Amygdala (tissue), 56 donors: ENCODE measurements at places on chromosomes 3 and 15.

- DNase-seq = no peak
Observed at GRCh38 chr3:172651936-172652625, 58.8 kb downstream of the NCEH1 start.

GRCh38 chr15:23439513-23439912, 7.5 kb downstream of the GOLGA6L2 start:
- no peak for DNase-seq

GRCh38 chr3:124812291-124813265, 74.6 kb downstream of the ITGB5 start:
- no peak for DNase-seq

GRCh38 chr15:75669191-75669878, 21.6 kb downstream of the SNX33 start:
- no peak for DNase-seq

DNA sequence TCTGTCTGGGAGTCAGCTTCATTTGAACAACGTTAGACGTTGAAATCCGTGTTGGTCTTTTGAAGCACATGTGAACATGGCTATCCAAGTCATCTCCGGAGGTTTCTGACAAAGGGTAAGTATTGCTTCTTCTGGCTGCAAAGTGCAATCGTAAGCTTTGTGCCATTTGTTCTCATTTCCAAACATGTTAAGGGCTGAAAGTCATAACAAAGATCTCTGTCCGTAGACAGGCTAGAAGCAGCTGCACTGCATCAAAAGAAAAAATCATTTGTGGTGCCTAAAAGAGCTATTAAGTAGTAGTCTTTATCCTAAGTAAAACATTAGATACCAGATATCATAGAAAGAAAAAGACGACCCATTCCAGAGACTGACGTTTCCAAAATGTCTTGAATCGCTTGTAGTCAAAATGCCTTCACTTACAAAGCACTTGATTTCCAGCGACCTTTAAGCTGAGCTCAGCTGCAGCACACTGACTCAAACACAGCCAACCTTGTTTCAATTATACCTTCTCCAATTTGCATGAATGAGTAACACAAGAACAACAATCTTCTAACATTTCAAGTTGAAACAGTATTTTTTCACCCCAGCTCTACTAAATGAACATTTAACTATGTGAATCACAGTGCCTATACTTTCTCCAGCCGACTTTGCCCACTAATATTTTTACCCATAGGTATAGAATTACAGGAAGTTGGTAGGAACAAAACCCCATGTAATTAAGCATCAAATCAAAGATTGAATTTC, 76.6 kb downstream of the NEDD4 start:
- DNase-seq = no peak

DNA sequence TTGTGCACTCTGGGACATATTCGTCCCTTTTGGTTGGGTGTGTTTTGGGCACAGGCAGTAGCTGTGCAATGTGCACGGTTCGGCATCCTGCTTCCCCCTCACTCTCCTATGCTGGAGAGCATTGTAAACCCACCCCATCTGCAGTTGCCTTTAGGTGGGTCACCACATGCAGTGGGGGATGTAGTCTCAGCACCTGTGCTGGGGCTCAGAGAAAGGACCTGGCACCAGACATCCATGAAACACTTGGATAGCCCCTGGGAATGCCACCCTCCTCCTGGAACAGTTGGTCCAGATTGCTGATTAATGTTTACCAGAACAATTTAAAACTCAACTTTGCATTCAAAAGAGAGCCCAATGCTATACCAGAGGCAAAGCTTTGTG, 123.9 kb upstream of the MEF2A start:
- no peak for DNase-seq

- DNase-seq = no peak
Observed at GRCh38 chr15:72585476-72586058, 68.9 kb upstream of the GOLGA6B start.

- DNase-seq = no peak
Observed at GRCh38 chr15:96538491-96538890, 208.0 kb downstream of the NR2F2 start.

- DNase-seq = no peak
Observed at GRCh38 chr3:136819731-136820679, 1.1 kb downstream of the SLC35G2 start.

DNA sequence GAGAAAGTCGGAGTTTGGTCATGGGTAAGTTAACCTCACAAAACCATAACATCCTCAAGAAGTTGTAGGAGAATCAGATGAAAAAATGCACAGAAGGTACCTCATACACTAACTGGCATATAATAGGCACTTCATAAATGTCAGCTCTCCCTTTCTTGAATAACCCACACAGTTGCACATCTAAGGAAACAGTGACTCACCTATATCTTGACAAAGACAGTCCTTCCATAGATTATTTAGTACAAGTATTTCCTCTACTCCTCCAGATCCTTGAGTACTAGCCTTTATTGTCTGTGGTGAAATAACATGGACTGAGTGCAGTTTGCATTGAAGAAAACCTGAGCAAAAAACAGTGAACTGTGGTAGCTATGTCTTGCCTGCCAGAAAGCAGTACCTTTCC, 46.6 kb downstream of the MAGI1 start:
- no peak for DNase-seq

DNA sequence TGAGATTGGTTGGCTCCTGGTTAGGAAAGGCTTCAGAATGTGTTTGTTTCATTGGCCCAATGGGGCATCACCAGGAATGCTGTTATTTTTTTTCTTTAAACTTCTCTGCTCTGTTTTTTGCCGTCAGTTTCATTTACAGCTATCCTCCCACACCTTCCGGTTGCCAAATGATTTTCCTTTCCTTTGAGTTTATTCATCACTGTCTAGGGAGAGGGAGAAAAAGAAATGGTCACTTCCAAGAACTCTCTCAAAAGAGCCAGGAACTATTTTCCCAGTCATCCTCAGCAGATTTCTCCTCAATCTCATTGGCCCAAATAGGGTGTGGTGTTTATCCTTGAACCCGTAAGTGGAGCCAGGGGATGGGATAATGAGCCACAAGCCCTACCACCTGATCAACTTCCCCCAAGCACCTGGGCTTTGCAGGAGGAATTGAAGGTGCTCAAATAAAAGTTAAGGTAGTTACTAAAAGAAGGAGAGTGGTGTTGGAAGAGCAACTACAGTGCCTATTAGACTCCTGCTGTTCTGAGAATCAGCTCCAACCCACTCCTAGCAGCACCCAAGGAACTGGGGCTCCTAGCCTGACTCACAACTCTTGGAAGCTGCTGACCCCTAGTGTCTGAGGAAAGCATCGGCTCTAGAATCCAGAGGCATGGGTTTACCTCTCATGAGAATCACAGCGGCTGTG, 183.8 kb upstream of the IL12A start:
- peak; percentile 40 for DNase-seq

- DNase-seq = no peak
Observed at GRCh38 chr3:8563597-8563996, 62.0 kb downstream of the LMCD1 start.

DNA sequence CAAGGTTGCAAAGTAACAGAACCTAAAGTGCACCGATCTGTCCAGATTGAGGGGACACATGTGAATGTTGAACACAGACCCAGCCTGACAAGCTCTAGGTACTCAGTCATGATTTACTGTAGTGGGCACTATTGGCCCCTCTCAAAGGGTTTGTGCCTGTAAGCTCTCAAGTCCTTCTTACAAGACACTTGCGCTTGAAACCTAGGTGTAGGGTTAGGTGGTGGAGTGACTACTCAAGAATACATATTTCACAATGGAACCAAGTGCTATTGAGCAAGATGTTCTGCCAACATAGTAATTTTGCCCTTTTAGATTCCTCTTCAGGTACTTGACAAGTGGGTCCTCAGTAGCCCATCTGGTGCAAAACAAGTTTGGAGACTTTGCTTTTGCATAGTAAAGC, 169.9 kb downstream of the AKAP13 start:
- no peak for DNase-seq

GRCh38 chr15:31442699-31443111, 116.1 kb downstream of the KLF13 start:
- DNase-seq = no peak

DNA sequence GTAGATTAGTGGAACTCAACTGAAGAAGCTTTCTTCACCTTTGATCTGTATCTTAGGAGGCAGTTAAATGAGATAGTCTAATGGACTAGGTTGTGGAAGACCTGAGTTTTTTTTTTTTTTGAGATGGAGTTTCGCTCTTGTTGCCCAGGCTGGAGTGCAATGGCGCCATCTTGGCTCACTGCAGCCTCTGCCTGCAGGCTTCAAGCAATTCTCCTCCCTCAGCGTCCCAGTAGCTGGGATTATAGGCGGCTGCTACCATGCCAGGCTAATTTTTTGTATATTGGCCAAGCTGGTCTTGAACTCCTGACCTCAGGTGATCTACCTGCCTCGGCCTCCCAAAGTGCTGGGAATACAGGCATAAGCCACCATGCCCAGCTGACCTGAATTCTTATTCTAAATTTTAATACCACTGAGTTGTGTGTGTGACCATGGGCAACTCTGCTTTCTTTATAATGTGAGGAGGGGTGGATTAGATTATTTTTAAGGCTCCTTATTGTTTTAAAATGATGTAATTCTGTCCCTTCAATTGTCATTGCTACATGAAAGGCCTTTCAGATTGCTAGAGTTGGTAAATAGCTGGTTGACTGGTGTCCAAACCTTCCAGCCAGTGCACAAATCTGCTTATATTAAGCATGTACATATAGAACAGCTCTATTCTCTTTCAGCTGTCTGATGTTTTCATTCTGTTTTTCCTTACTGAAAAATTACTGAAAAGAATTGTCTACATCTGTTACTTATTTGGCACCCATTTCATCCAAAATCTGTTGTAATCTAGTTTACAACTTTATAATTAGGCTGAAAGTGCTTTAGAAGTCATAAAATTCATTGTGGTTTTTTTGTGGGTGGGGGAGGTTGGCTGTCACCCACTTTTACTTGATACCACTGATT, 2.3 kb downstream of the LNP1 start:
- no peak for DNase-seq

GRCh38 chr3:188365988-188366698, 212.2 kb downstream of the LPP start:
- DNase-seq = no peak

- no peak for DNase-seq
Observed at GRCh38 chr15:25652704-25653103, 210.4 kb downstream of the ATP10A start.

DNA sequence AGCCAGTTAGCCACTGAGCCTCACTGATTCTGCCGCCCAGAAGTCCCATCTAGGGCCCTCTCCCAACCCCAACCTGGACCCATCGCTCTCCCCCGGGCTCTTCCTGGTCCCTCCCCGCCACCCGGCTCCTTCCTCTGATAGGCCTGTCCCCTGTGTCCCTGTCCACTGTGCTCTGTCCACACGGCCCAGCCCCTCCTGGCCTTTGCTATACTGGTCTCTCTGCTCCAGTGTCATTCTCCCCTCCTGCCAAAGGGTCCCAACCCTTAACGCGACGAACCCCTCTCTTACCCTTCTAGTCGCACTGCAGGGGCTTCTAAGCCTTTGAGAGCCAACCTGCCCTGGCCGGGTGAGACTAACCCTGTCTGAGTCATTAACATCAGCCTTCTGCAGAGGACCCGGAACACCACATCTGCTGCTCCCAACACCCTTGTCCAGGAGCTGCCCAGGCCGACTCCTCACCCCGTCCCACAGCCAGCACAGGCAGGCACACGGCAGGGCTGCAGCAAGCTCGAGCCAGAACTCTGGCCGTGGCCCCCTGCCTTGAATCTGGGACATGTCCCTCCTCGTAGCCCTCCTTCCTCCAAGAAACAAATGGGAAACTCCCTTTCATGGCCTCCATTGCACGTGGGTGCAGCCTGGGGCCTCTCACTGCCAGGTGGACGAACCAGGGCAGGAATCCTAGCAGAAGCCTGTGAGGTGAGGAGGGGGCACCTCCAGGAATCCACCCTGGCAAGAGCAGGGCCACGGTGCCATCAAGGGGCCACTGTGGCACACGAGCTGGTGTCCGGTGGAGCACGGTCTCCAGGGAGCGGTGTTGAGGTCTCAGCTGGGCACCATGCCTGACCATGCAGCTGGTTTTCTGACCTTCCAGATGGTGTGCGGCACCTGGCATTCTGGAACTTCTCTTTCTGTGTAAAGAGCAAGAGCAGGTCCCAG, 140.9 kb upstream of the IQSEC1 start:
- DNase-seq = no peak

DNA sequence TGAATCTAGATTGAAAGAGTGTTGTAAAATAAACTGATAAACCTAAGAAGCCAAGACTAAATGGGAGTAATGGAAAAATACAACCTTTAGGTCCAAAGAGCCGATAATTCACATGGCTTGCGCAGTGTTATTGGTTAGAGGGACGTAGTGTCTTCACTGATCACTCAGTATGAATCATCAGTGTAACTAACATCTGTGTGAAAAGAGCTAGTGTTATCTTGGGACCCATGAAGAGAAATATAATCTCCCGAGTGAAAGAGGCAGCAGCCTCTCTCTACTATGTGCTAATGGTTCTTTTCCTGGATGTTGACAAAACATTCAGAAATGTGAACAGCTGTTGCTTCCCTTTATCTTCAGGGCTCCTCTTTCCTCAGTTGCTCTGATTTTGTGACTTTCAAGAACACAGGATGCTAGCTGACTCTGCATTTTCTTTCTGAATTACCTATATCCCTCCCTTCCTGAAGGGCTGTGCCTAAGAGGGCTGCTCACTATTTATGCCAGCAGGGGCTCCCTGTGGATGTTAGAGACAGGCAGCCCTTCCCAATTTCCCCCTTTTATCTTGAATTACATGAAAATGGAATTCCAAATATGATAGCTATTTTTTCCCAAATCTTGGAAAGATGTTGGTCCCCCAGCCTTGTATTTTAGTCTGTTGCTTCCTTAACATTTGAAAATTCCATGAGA, 128.8 kb downstream of the GRM7 start:
- no peak for DNase-seq

DNA sequence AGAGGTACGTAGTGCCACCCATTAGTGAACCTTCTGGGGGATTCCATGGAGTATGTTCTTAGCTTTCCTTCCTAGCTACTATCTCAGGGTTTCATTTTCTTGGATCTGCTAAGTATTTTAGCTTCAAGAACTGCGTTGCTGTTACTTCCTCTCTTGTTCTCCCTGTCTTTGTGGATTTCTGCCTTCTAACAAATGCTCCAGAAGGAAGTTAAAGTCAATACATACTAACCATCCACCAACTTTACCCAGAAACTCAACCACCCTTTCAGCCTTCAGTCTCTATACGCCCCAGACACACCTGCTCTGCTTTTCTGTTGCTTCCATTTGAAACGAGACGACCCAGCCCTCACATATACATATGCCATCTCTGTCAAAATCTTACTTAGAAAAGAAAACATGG, 2.4 kb upstream of the KLF13 start:
- DNase-seq = no peak

DNA sequence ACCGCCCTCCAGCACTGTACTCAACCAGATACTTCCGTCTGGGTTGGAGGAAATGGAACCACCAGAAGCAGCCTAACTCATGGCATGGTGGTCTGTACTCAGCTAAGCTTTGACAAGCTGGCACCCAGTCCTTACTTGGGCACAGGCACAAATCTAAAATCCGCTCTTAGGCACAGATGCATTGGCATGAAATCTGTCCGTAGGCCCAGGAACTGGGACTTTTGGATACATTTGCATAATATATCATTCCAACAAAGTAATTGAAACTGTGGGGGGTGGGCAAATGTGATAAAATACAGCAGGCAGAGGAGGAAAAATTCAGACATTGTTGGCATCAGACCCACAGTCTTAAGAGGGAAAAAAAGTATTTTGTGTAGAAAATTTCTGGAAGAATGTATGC, 75.4 kb downstream of the C3orf85 start:
- no peak for DNase-seq

- no peak for DNase-seq
Observed at GRCh38 chr3:128282380-128283196, 129.3 kb downstream of the EEFSEC start.
